Lung (tissue), 17 donors: ENCODE measurements at places on chromosomes 6 and 20. TPM values are rescaled to one million over a fixed set of nuclear protein-coding genes. Genes with fewer than 3 reads are reported as not detected.
A peak's percentile ranks its signal among the peaks of the same experiment; 100 is the strongest.

PHACTR2 gene
- total RNA-seq = 75.6 TPM

GRCh38 chr6:136404627-136405419 lies 115.2 kb upstream of the BCLAF1 start:
- no peak overlapping the region for H3K4me3 ChIP-seq
- H3K36me3 ChIP-seq = peaks cover 1% of the 10 kb centered on the region
- no peaks in the 10 kb centered on the region for H3K27me3 ChIP-seq

DNA sequence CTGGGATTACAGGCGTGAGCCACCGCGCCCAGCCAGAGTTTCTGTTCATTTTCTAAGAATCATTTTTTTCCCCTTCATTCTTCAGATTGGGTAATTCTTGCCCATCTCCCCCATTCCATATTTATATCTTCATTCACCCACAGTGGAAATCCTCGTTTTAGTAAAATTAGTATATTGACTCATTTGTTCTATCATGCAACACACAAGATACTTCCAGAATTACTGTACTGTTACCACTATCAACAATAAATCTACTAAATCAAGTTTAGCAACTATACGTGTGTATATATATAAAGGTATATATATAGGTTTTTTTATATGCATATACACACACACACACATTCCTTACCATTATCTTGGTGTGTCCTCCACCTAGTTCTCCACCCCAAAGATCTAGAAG lies 41.2 kb upstream of the KCNG1 start:
- H3K27ac ChIP-seq = no peak overlapping the region
- H3K27me3 ChIP-seq = no peaks in the 10 kb centered on the region
- DNase-seq = no peak
- no peaks in the 10 kb centered on the region for H3K4me1 ChIP-seq
- no peak overlapping the region for H3K4me3 ChIP-seq

DNA sequence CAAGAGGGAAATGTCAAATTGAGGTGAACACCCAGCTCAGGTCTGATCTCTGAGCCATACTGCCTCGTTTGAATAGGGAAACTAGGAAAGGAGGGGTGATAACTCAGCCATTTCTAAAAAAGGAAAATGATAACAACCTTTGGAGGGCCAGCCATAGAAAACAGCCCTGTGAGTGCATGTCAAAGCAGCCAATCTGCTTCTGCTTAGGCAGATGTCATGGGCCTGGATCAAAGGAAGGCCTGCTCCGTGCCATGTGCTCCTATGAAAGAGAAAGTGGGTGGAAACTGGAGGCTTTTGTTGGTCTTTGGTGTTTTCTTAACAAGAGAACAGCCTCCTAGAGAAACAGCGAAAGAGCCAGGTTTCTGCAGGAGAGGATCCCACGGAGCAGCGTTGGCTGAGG lies 428.0 kb downstream of the DHX35 start:
- H3K27me3 ChIP-seq = no peaks in the 10 kb centered on the region
- DNase-seq = no peak
- no peak overlapping the region for H3K4me3 ChIP-seq
- no peak overlapping the region for H3K27ac ChIP-seq
- no peaks in the 10 kb centered on the region for H3K36me3 ChIP-seq

GRCh38 chr6:93419304-93420162 lies at the start of gene EPHA7:
TSS of gene EPHA7 (minus strand) at chr6:93419559. CDS start at chr6:93419341, 218 bp downstream.
- peak within 1 kb of the TSS; percentile 90 for H3K27ac ChIP-seq
- H3K4me1 ChIP-seq = peaks cover 6% of the 10 kb centered on the region
- peak; percentile 99 for DNase-seq
- H3K4me3 ChIP-seq = peak within 1 kb of the TSS; percentile 50
